ENCODE measurements at places on chromosomes 5 and 9.

- DNase-seq: no peak
Observed at GRCh38 chr5:132905938-132906337, 32.5 kb downstream of the LEAP2 start.

DNA sequence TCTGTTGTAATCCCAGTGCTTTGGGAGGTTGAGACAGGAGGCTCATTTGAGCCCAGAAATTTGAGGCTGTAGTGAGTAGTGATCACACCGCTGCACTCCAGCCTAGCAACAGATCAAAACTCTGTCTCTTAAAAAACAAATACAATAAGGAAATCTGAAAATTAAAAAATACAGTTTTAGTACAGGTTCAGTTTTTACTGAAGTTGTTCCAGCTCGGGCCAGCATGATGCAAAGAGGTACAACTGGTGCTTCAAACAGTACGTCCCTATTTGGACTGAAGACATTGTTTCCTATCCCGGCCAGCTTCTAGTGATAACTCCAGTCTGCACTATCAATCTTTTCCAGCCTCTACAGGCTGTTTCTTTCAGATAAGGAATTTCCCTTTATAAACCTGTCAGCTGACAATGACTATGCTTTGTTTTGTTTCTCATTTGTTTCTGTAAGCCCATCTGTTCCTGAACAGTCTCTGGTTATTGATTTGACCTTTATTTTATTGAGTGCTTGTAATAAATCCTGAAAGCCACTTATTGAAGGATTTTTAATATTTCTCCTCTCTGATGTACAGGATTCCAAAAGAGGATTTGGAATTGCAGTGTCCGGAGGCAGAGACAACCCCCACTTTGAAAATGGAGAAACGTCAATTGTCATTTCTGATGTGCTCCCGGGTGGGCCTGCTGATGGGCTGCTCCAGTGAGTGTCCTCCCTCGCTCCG lies 41.9 kb downstream of the TJP2 start:
- no peak for DNase-seq

GRCh38 chr5:150057052-150057451 lies 29.3 kb downstream of the CSF1R start:
- no peak for DNase-seq

DNA sequence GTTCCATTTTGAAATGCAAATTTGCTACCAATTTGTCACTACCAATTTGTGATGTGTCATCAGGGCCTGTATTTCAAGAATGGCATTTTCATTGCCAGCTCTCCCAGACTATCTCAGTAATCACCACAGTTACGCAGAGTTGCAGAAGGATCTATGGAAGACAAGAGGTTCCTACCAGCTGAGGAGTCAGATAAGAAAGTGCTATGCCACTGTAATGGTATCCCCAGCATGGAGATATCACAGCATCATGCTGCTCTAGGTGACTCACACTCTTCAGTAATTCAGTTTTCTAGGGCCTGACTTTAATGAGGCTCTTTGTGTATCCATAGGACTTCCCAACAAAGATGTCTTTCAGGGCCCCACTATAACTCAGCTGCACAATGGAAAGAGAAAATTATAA lies 490.3 kb downstream of the ARHGEF28 start:
- DNase-seq: no peak

DNA sequence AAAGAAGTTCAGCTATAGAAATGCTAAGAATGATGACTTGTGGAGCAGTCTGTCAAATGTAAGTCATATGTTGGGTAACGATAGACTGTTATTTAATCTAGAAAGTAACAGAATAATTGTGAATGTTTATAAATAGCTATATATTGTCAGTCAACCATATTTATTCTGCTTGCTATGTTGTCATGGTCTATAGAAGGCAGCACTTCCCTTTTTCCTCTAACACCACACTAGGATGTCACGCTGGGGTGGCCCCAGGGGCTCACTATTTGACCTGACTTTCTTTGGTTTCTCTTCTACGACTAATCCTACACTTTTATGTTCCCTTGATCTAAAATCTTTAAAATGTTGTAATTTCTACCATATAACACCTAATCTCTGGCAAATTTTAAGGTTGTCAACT lies 20.5 kb downstream of the ERAP2 start:
- DNase-seq: no peak

GRCh38 chr9:112783551-112783954 lies 33.0 kb downstream of the SNX30 start:
- DNase-seq: no peak
